ENCODE measurements at places on chromosomes 4 and X. TPM values are rescaled to one million over a fixed set of nuclear protein-coding genes. Genes with fewer than 3 reads are reported as not detected.

Gene NAT8L
- total RNA-seq, result not detected

Gene MFAP3L
- total RNA-seq, result 0.32 TPM

Gene TCEAL5
- total RNA-seq, result not detected

Gene RPS6KA3
- total RNA-seq, result 80.2 TPM

Gene ATOH1
- not detected for total RNA-seq

DNA sequence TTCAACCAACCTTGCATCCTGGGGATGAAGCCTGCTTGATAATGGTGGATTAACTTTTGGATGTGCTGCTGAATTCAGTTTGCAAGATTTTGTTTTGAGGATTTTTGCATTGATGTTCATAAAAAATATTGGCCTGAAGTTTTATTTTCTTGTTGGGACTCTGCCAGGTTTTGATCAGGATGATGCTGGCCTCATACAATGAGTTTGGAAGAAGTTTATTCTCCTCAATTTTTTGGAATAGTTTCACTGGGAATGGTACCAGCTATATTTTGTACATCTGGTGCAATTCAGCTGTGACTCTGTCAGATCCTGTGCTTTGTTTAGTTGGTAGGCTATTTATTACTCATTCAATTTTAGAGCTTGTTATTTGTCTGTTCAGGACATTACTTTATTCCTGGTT, 340.3 kb upstream of the TRAM1L1 start:
- no peak overlapping the region for H3K4me3 ChIP-seq
- H3K27ac ChIP-seq, result no peak overlapping the region
- H3K36me3 ChIP-seq, result no peaks in the 10 kb centered on the region
- H3K27me3 ChIP-seq, result no peaks in the 10 kb centered on the region
- no peak for DNase-seq

DNA sequence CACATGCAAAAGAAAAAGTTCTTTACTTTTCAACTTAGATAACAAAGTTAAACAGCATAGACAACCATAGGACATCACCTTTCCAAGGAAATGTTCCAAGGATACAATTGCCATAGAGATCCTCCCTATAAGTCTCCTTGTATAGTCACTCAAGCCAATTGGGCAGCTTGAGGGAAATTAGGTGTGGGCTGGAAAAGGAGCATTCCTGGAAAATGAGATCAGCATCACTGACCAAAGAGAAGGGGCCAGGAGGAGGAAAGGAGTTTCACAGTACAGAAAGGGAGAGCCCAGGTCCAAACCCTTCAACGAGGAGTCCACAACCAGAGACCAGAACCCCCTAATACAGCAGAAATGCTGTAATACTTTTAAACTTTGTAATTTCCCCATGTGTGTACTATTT, 91.5 kb upstream of the PPARGC1A start:
- no peak overlapping the region for H3K4me3 ChIP-seq
- no peaks in the 10 kb centered on the region for H3K27me3 ChIP-seq
- no peaks in the 10 kb centered on the region for H3K4me1 ChIP-seq
- no peak for DNase-seq
- H3K27ac ChIP-seq, result no peak overlapping the region

DNA sequence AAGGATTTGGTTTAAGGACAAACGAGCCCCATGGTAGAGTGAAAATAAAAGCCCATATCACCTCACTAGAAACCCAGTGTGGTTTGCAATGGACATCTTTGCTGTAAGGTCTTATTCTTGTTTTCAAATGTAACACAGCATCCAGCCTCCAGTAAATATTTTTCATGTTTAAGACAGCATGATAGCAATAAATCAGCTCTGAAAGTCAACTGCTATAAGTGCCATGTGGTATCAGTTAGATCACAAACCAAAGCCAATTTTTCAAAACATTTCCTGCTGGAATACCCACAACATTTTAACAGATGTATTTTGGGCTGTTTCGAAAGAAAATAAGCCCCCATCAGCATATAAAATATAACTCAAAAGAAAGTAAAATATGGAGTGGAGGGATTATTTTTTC, 24.0 kb upstream of the SCML1 start:
- H3K27me3 ChIP-seq, result no peaks in the 10 kb centered on the region
- no peak overlapping the region for H3K4me3 ChIP-seq
- H3K4me1 ChIP-seq, result no peaks in the 10 kb centered on the region
- DNase-seq, result no peak
- no peaks in the 10 kb centered on the region for H3K36me3 ChIP-seq
- no peak overlapping the region for H3K27ac ChIP-seq

DNA sequence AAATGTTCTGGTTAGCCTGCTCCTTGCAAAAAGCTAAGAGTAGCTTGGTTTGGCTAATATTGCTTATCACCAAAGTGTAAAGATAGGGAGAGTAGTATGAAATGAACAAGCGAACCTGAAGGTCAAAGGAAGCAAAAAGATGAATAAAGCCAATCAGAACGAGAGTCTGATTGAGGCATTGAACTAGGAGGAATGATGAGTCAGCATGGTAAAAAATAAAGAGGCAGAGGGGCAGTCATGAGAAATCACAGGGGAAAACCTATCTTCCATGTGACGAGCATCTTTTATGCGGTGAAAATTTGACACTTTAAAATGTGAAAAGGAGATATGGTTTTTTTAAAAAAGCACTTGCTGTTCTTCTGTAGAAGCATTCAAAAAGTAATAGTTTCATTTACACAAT, 533.7 kb downstream of the SPOCK3 start:
- H3K4me1 ChIP-seq, result no peaks in the 10 kb centered on the region
- no peaks in the 10 kb centered on the region for H3K27me3 ChIP-seq
- no peak overlapping the region for H3K4me3 ChIP-seq
- no peak for DNase-seq
- no peaks in the 10 kb centered on the region for H3K36me3 ChIP-seq

- no peak overlapping the region for H3K4me3 ChIP-seq
- H3K27me3 ChIP-seq, result no peaks in the 10 kb centered on the region
- H3K36me3 ChIP-seq, result no peaks in the 10 kb centered on the region
- no peak for DNase-seq
- no peak overlapping the region for H3K27ac ChIP-seq
- H3K4me1 ChIP-seq, result peaks cover 17% of the 10 kb centered on the region
These were observed 1.5 kb upstream of the PUDP start for GRCh38 chrX:7149411-7149810.

DNA sequence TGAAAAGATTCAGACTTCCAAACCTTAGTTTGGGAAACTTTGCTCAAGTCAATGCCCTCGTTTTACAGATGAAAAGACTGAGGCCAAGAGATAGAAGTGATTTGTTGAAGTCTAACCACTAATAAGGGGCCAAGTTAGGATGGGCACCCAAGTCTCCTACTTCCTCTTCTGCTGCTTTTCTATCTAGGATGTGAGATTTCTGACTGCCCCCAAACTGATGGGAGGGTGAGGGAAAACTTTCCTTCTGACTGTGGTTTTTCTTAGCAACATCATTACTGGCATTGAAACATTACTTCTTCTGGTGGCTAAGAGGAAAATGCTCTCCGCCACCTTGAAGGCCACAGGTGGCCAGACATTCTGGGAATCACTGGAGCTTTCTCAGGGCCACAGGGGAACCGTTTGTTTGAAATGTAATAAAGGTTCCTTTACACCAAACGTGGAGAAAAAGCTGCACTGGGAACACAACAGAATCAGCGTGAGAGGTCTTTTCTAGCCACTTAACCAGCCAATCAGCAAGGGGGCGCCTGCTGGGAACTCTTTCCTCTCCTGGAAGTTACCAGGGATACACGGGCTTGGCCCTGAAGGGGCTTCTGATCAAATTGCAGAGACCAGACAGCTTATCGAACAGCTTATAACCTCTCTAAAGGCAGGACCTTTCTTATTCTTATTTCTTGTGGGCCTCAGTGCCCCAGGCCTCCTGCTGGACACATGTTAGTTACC, 115.9 kb upstream of the TEX13D start:
- H3K27me3 ChIP-seq, result no peaks in the 10 kb centered on the region
- peak overlapping the region; percentile 52 for H3K4me3 ChIP-seq
- no peak for DNase-seq
- peaks cover 84% of the 10 kb centered on the region for H3K4me1 ChIP-seq
- H3K27ac ChIP-seq, result peak overlapping the region; percentile 95
- H3K36me3 ChIP-seq, result peaks cover 3% of the 10 kb centered on the region

DNA sequence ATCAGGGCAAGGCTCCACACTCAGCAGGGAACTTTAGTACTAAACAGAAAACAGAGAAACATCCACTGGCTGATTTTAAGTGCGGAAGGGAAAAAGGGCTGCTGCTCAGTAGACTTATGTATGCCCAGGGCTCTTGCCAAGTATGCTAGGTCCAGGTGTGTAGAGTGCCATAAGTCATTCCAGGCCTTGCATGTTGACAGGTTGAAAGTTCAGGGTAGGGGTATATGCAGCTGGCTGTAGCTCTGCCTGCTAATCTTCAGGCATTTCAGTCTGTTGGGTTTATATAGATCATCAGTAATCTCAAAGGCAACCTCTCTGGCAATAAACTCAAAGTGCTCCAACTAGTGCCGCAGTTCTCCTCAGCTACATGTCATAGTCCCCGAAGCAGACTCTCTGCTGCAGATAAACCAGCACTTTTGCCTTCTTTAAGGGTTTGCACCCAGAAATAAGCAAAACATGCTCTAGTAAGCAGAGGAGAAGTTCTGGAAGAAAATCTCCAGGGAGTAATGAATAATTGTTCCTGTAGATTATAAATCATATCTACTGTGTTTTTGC, 134.9 kb upstream of the GRIA3 start:
- H3K4me3 ChIP-seq, result no peak overlapping the region
- H3K36me3 ChIP-seq, result no peaks in the 10 kb centered on the region
- no peaks in the 10 kb centered on the region for H3K27me3 ChIP-seq
- DNase-seq, result no peak

GRCh38 chr4:147160908-147161513, 215.3 kb upstream of the TTC29 start:
- H3K4me1 ChIP-seq, result no peaks in the 10 kb centered on the region
- peaks cover 19% of the 10 kb centered on the region for H3K27me3 ChIP-seq
- H3K4me3 ChIP-seq, result no peak overlapping the region
- H3K36me3 ChIP-seq, result no peaks in the 10 kb centered on the region
- DNase-seq, result peak; percentile 21
- H3K27ac ChIP-seq, result no peak overlapping the region

- no peak for DNase-seq
- no peaks in the 10 kb centered on the region for H3K36me3 ChIP-seq
- H3K27ac ChIP-seq, result no peak overlapping the region
- peaks cover 9% of the 10 kb centered on the region for H3K4me1 ChIP-seq
- peaks cover 38% of the 10 kb centered on the region for H3K27me3 ChIP-seq
These were observed 74.3 kb downstream of the DCHS2 start for GRCh38 chr4:154417373-154417673.

GRCh38 chr4:67020438-67020797, 524.9 kb downstream of the CENPC start:
- no peak for DNase-seq
- no peak overlapping the region for H3K4me3 ChIP-seq
- no peaks in the 10 kb centered on the region for H3K4me1 ChIP-seq
- H3K27ac ChIP-seq, result no peak overlapping the region
- H3K36me3 ChIP-seq, result no peaks in the 10 kb centered on the region
- H3K27me3 ChIP-seq, result no peaks in the 10 kb centered on the region

DNA sequence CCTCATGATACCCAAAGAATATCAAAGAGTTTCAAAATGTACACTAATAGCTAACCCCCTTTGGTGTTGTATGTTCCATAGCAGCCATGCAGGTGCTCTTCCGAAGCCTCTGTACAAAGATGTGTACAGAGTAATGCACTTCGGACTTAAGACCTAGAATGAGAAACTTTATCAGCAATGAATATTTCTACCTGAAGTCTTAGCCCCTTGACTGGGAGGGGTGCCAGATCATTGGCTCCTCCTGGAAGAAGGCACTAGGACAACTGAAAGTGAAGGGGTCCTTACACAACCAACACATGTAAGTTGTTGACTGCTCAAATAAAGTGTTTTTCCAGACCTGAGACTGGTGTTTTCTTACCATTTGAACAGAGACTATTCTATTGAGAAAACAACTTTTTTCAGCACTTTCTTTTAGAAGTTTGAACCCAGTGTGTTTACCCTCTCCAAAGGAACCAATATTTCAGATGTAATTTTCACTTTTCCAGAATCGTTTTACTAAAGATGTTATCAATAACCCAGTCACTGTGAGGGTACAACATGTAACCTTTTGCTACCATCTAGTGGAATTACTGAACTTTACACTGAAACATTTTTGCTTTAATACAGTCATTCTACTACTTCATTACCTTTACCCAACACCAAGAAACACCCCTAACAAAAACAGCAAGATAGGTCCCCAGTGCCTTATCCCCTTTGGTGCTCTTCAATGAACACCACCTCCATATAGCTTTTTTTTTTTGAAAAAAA, 33.3 kb upstream of the PRDX4 start:
- no peaks in the 10 kb centered on the region for H3K4me1 ChIP-seq
- DNase-seq, result no peak
- no peaks in the 10 kb centered on the region for H3K36me3 ChIP-seq
- no peak overlapping the region for H3K4me3 ChIP-seq
- no peak overlapping the region for H3K27ac ChIP-seq
- peaks cover 3% of the 10 kb centered on the region for H3K27me3 ChIP-seq

DNA sequence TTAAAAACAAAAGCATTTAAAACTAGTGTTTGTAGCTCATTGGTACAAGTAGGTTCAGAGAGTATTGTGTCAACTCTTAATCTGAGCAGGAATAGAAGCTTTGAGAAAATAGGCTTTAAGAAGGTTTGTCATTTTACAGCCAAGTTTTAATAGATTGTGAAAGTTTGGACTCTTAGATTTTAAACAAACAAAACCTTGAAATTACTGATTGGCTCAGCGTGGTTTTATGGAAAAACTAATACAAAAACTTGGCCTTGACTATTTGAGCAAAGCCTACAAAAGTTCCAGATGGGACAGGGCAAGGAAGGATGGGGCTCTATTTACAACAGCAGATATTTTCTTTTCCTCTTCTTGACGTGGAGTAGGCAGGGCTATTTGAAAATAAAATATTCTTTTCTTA, 16.5 kb downstream of the ZFX start:
- peaks cover 28% of the 10 kb centered on the region for H3K36me3 ChIP-seq
- H3K4me3 ChIP-seq, result no peak overlapping the region
- H3K4me1 ChIP-seq, result peaks cover 22% of the 10 kb centered on the region

DNA sequence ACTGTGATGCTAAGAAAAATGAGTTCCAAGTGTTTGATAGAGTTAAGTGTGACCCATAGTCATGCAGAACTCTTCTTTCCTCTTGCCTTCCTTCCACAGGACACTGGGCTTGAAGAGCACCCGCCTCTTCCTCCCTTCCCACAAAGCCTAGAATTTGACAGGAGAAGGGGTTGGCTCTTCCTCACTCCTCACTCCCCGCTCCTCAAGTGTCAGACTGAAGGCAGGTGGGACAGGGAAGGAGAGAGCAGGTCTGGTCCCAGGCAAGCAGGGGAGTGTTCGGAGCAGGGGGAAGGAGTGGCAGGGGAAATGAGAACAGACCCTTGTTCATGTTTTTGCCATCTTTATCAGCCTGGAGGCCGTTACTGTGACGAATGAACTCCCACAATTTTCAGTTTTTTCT, 10.7 kb downstream of the MAGED2 start:
- peaks cover 22% of the 10 kb centered on the region for H3K36me3 ChIP-seq
- H3K4me3 ChIP-seq, result no peak overlapping the region

DNA sequence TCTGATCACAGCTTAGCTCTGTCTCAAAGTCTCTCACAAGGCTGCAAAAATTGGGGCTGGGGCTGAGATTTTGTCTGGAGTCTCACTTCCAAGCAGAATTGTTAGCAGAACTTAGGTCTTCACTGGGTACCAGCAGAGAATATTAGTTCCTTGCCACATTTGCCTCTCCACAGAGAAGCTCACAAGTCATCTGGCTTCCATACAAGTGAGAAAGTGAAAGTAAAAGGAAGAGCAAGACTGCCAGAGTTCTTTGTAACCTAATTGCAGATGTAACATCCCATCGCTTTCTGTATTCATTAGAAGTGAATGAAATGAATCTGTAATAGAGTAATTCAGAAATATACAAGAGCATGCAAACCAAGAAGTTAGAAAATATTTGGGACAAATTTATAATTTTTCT, 624.1 kb upstream of the GNPDA2 start:
- no peaks in the 10 kb centered on the region for H3K36me3 ChIP-seq
- no peaks in the 10 kb centered on the region for H3K27me3 ChIP-seq
- no peak overlapping the region for H3K4me3 ChIP-seq
- DNase-seq, result no peak

GRCh38 chr4:169070895-169071218, 60.8 kb upstream of the CBR4 start:
- H3K27me3 ChIP-seq, result no peaks in the 10 kb centered on the region
- no peak for DNase-seq
- H3K36me3 ChIP-seq, result no peaks in the 10 kb centered on the region
